Activated B cell treated with CpG ODN at 0.5 μM for 24 hours (primary cell): ENCODE measurements at places on chromosomes 6 and 20. TPM values are rescaled to one million over a fixed set of nuclear protein-coding genes. Genes with fewer than 3 reads are reported as not detected.

GRCh38 chr6:33610779-33611732, 10.1 kb upstream of the ITPR3 start:
- DNase-seq, result no peak

HAO1 gene
- not detected in 2 replicates for total RNA-seq

DNA sequence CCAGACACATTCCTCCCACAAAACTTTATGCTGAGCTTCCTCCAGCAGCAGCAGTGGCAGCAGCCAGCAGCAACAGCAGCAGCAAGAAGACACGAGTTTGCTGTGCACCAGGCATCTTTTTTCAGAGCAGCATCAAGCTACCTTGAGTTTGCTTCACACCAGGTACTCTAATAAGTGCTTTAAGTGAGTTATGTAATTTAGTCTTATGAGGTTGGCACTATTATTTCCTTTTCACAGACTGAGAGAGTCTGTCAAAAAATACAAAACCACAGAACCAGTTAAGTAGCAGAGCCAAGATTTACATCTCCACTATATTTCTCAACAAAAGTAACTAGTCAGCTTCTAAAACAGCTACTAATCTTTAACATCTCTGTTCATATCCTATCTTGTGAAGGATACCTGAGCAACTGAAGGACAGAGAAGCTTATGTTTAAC, 23.7 kb downstream of the RANBP9 start:
- DNase-seq, result no peak

- DNase-seq, result no peak
These were observed 290.4 kb downstream of the GRIK2 start for GRCh38 chr6:101683884-101684283.

GRCh38 chr20:54556406-54556805, 81.0 kb downstream of the DOK5 start:
- no peak for DNase-seq
